Stimulated activated CD4-positive, alpha-beta T cell treated with anti-CD3 and anti-CD28 coated beads, Interleukin-1b, Interleukin-23, amount 100 ng/mL, for 1 hour (primary cell): ENCODE measurements at places on chromosomes 11 and 22.

GRCh38 chr11:26344647-26345046 is 12.7 kb downstream of the ANO3 start:
- DNase-seq: no peak

DNA sequence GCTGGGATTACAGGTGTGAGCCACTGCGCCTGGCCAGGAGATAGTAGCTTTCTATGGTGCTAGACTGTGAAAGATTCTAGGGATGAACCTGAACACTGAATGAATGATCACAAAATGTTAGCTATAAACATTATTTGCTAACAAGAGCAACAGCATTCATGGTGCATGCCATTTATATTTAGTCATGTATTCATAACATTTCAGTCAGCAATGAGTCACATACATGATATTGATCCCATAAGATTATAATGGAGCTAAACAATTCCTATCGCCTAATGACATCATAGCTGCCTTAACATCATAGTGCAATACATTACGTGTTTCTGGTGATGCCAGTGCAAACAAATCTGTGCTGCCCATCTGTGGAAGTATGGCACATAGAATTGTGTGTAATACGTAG is 164.1 kb downstream of the ARHGAP42 start:
- DNase-seq: no peak

DNA sequence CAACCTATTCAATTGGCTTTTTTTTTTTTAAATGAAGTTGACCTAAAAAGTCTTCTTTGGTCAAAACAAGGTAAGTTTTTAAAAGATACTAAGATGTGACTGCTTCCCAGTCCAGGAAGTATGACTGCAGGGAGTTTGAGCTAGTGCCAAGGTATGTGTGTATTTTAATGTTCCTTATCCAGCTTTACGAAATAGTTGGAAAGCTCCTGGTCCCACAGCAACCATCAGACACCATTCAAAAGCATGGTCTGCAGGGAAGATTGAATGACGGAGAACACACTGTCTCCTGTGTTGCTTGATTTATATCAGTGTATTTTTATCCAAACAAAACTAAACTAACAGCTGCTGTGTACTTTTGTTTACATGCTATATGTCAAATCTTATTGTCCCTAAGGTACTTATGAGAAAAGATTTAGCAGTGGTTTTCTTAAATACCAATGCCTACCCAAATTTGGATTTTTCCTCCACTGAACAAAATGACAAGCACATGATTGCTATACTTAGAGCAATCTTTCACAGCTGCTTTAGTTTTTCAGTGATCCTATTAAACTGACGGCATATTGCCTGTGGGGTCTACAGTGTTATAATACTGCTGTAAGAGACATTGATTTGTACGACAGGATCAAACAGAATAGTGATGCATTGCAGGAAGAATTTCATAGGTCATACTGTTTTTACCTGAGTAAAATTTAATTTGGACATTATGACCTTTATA is 122.9 kb downstream of the DCDC1 start:
- no peak for DNase-seq

DNA sequence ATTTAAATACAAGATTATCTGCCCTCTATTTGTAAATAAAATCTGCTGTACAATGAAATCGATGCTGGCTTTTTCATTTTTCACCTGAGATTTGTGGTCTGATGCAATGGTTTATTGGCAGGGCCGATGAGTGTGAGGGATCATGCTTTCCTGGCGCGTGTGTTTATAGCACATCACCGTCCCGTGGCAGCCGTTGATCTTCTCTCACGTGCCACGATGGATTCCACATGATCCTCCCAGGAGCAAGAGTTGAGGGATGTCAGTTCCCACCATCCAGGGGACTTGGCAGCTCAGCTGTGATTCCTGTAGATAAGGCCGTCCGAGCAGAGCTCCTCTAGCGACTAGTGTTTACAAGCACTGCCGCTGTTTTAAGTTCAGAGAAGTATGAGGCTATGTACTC is 213.7 kb downstream of the TBC1D22A start:
- no peak for DNase-seq

DNA sequence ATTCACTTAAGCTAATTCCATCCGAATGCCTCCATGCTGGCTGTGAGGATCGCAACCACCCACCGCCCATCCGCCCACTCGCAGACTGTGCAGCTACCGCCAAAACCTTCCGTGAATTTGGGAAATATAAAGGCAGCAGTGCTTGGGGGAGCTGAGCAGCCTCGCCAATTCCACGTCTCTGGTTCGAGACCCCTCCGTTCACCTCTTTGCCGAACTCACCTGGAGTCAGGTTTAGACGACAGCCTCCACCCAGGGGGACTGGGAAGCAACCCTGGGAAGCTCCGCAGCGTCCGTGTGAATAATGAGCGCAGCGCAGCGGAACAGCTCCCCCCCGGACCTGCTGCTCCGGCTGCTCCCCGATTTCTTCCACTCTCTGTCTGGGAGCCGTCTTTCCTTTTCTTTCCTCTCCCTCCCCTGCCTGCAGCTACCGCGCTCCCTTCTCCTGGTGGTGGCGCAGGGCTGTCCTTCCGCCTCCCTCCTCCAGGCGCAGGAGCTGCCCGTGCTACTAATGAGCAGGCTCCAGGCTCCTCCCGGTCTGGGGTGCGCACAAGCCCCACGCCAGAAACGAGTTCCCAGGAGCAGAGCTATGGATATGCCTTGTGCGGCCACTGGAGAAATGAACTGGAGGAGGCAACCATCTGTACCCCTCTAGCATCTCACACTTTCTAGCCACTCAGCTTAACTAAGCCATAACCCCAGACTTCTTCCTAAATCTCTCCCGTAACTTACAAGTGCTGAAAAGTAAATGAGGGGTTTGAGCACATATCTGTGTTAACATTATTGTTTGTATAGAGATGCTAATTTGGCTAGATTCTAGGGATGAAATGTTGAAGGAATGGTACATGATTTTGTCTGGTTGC is 107.3 kb downstream of the XKR3 start:
- DNase-seq: no peak

GRCh38 chr11:36703055-36703404 is 105.0 kb upstream of the RAG2 start:
- no peak for DNase-seq

DNA sequence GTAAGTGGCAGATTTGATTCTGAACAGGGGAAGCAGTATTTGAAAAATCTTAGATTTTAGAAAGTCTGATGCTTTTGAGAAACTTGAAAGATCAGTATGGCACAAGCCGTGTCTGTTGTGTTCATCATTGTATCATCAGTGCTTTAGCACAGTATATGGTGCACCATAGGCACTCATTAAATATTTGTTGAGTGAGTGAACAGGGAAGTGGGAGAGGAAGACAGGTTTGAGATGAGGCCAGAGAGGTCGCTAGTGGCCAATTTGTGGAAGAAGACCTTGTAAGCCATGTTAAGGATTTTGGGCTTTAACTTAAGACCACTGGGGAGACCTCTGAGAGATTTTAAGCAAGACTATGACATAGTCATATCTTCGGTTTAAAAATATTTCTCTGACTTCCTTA is 12.9 kb downstream of the CHEK1 start:
- DNase-seq: no peak

- no peak for DNase-seq
These were observed 82.8 kb downstream of the FLI1 start for GRCh38 chr11:128776424-128777284.
